ENCODE measurements at places on chromosomes 3 and 15. TPM values are rescaled to one million over a fixed set of nuclear protein-coding genes. Genes with fewer than 3 reads are reported as not detected.

The GTF2E1 gene
- 16.9 TPM for total RNA-seq

The CCDC51 gene
- total RNA-seq: 19.3 TPM

DNA sequence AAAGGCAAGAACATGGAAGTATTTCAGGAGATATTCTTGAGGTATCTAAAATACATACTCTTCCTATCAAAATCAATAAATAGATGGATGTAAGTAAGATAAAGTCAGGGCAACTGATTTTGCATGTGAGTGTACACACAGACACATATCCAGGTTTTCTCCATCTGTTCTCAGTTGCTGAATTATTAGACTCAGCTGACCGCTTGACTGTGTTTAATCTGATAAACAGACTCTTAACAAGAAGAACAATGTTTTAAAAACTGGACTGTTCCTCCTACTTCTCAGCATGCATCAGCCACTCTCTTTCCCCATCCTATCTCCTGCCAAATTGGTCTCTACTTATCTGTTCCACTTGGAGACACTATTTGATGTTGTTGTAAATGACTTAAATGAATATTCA, 73.5 kb downstream of the GOLGA8G start:
- DNase-seq: no peak

- no peak for DNase-seq
Measured at GRCh38 chr3:107329088-107329487, 48.2 kb upstream of the CCDC54 start.

The MAP3K13 gene
- total RNA-seq: 13.0 TPM

GRCh38 chr3:77158730-77159581, 119.1 kb downstream of the ROBO2 start:
- no peak for DNase-seq

DNA sequence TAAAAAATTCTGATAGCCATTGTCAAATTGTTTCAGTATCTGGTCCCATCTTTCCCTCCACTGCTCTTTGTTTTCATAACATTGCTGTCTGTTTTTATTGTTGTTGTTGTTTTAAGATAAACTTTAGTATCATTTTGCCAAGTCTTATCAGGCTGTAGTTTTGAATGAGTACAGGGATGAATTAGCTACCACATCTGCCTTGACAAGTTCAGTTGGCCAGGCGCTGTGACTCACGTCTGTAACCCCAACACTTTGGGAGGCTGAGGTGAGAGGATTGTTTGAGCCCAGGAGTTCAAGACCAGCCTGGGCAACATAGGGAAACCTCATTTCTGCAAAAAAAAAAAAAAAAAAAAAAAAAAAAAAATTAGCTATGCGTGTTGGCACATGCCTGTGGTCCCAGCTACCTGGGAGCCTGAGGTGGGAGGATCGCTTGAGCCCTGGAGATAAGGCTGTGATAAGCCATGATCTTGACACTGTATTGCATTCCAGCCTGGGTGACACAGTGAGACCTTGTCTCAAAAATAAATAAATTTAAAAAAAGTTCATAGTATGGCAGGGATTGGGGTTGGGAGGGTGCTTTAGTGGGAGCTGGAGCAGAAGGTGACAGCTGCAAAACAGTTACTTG, 8.3 kb upstream of the ANKDD1A start:
- no peak for DNase-seq

DNA sequence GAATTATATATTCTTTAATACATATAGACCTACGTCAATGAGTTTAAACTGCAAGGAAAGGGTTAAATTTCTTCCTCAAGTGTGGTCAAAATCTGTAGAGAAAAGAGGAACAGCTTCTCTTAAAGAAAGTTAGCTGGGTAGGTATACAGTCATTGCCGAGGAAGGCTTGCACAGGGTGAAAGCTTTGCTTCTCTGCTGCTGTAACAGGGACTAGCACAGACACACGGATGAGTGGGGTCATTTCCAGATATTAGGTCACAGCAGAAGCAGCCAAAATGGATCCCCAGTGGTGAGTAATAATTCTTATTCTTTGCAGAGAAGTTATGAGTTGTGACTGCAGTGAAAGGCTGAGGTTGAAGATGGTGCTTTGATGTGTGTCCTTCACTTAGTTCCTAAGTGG, at the start of gene CD86:
Gene CD86 (plus strand): TSS at position 148 of the 400 bp plus-strand sequence. CDS start 128 bp downstream, at position 276.
- DNase-seq: no peak

The VEPH1 gene
- total RNA-seq: 27.4 TPM

The OXSM gene
- 7.6 TPM for total RNA-seq

The GOLGA8N gene
- total RNA-seq: 5.7 TPM

DNA sequence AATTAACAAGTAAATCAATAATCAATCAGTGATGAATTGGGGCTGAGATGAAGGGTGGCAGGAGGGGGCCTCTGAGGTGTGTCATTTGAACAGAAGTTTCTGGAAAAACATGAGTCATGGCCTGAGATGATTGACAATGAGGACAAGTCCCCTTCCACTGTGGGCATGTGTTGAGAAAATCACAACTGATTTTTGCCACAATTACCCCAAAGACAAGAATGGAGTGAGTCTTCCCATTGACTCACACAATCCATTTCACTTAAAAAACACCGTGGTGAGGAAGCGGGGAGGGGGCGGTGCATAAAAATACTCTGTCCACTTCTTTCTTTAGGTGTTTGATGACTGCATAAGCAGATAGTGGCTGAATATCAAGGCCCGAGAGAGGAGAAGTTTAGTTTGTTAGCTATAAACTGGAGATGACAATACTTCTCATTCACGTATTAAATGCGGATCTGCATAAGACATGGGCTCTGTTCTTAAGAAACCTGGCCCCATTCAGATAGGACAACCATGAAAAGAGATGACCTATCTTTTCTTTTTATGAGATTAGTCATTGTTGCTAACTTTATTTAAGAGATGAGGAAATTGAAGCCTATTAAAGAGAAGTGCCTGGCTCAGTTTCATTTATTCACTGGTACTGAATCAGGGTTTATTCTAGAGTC, 34.7 kb downstream of the SHC4 start:
- no peak for DNase-seq

DNA sequence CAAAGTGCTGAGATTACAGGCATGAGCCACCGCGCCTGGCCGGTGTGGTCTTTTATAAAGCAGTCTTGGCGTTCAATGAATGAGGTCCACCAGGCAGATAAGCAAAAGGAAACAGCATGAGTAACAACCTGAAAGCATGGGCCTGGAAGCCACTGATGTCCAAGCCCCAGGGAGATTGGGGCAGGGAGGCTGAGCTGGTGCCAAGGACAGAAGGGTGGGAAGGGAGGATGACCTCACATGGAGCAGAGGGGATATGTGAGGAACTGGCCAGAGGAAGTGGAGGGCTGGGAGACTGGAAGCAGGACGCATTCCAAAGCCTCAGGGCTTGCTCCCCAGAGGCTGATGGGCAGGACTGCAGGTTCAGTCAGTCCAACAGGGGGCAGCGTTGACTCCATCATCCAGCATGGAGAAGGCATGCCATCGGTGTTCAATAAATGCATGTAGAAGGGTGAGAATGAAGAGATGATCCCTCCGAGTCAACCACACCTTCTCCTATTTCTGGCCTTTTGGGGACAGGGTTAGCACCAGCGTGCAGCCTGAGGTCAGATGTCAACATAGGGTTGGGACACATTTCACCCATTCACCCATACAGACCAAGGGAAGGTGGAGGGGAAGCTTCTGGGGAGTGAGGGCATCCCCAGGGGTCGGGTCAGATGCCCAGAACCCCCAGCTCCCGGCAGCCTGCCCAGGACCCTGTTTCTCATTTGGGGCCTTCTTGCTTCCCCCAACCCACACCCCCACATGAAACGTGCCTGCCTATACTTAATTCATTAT, 14.8 kb downstream of the MYL3 start:
- peak; percentile 94 for DNase-seq

- DNase-seq: no peak
Measured at GRCh38 chr3:196489747-196490146, 13.8 kb downstream of the RNF168 start.

DNA sequence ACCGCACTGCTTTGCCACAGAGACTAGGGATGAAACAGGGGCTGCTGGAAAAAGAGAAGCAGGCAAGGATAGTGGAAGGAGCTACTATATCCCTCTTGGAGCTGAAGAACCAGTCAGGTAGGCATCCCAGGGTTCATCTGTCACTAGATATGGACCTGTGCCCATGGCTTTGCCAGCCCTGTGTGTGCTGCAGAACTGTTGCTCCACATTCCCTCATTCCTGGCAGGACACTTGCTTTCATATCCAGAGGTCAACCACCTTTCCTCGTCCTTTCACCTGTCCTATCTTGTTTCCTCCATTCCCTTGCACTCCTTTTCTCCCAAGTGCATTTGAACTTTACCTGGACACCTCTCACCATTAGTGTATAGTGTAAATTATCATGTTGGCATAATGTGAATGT, 12.0 kb downstream of the SNRK start:
- DNase-seq: no peak

DNA sequence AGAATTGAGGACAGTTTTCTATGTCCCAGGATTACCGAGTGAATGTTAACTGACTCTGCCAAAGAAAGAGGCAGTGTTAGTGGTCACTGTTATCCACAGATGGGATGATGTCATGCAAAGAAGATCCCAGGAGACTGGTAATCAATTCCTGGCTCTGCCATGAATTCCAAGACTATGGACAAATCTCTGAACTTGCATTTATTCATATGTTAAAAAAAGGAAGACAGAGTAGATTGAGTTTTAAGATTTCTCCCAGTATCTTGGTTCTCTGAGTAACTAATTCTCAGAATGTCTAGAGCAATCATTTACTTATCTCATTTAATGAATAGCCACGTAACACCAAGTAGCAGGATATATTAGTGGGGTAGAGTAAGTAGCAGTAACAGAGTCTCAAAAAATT, 11.5 kb upstream of the MAP3K13 start:
- DNase-seq: peak; percentile 51

The C3orf85 gene
- total RNA-seq: not detected

DNA sequence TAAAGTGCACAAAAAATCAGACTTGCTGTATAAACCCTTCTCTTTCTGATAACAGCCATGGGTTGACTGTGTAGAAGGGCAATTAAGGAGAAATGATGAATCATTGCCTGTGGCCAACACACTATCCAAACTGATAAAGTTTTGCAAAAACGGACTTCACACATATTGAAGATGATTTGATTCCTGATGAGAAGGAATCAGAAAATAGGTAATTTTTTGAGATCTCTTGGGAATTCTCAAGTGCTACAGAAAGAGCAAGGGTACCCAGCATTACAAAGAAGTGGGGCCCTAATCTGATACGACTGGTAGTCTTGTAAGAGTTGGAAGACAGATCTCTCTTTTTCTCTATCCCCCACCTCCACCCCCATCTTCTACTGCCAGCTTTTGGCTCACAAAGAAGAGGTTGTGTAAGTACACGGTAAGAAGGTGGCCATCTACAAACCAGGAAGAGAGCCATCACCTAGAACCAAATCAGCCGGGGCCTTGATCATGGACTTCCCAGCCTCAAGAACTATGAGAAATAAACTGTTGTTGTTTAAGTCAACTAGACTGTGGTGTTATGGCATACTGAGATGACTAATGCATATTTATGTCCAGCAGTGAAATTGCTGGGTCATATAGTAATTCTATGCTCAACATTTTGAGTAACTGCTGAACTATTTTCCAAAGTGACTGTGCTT, 254.7 kb downstream of the EDEM1 start:
- DNase-seq: no peak

GRCh38 chr3:108202834-108203233, 19.4 kb downstream of the IFT57 start:
- no peak for DNase-seq

DNA sequence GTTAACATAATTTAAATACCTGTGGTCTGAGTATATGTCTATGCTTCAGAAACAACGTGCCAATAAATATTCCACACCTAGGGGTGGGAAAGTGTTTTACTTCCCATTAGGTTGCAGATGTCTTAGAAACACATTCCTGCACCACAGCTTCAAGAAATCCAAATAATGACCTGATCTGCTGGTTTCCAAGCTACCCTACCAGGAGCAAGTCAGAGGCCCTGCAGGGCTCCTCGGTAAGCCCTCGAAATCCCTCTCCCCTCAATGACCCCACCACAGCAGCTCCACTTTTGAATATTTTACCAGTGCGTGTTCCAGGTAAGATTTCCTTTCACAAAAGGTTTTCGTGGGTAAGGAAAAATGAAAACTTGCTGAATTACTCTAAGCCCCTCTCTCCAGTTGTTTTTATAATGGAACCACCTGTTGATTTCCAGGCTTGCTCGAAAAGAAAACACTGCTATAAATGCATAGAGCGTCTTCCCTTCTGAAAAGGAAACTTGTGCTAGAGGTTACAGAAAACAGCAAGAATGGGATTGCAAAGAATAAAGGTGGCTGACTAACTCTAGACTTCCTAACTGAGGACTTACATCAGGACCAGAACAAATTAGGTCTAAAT, 12.6 kb downstream of the IL12A start:
- DNase-seq: no peak

GRCh38 chr15:77871852-77872371, 205.6 kb downstream of the TBC1D2B start:
- no peak for DNase-seq

The RARRES1 gene
- 47.8 TPM for total RNA-seq

The IMPG2 gene
- total RNA-seq: 0.65 TPM

GRCh38 chr3:102510663-102511062, 75.8 kb downstream of the ZPLD1 start:
- no peak for DNase-seq

- DNase-seq: no peak
Measured at GRCh38 chr3:9685216-9686049, 18.2 kb upstream of the CPNE9 start.

GRCh38 chr3:45075821-45076625, 49.9 kb downstream of the CLEC3B start:
- no peak for DNase-seq

DNA sequence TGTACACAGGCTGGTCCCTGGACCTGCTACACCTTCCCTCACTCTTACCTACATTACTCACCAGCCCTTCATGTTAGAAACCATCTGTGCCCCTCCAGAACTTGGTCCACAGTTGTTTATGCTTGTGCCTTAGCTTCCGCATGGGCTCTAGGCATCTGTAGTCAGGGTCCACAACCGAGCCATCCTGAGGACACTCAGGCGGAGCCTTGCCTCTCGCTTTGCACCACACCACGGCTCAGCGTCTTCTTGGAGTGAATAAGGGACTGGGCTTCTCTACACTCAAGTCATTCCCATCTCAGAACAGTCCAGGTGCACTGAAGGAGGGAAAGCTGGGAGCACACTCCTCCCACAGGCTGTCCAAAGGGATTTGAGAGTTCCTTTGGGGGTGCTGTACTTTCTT, 97.8 kb downstream of the HMG20A start:
- no peak for DNase-seq

DNA sequence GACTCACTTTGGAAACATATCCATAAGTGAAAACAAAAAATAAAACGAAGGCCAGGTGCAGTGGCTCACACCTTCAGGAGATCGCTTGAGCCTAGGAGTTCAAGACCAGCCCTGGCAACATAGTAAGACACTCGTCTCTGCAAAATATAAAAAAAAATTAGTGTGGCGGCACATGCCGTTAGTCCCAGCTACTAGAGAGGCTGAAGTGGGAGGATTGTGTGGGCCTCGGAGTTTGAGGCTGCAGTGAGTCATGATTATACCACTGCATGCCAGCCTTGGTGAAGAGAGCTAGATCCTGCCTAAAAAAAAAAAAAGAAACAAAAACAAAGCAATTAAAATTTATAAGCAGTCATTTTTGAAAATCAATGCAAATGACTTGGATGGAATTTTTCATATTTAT, 54.7 kb upstream of the NANOGP8 start:
- DNase-seq: no peak

The PCYT1A gene
- 80.8 TPM for total RNA-seq

Data from fibroblast of the aortic adventitia (primary cell).